ENCODE measurements at places on chromosomes 12 and 14.
A peak's percentile ranks its signal among the peaks of the same experiment; 100 is the strongest.

- no peak for DNase-seq
Observed at GRCh38 chr12:26496170-26496569, 300.8 kb downstream of the SSPN start.

GRCh38 chr14:101665478-101666078 lies 95.9 kb upstream of the PPP2R5C start:
- DNase-seq, result peak; percentile 75

- DNase-seq, result no peak
Observed at GRCh38 chr14:44804391-44804790, 157.4 kb downstream of the KLHL28 start.

GRCh38 chr12:65508276-65509035 lies 230.0 kb downstream of the MSRB3 start:
- DNase-seq, result no peak

DNA sequence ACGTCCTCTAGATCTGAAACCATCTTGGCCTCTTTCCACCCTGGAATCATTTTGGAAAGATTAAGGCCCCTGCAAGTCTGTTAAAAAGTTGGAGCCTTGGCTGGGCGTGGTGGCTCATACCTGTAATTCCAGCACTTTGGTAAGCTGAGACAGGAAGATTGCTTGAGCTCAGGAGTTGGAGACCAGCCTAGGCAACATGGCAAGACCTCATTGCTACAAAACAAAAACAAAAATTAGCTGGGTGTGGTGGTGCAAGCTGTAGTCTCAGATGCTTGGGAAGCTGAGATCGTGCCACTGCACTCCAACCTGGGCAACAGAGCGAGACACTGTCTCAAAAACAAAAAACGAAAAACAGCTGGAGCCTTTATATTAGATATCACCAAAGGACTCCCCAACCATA lies 10.9 kb upstream of the ABCD4 start:
- no peak for DNase-seq

DNA sequence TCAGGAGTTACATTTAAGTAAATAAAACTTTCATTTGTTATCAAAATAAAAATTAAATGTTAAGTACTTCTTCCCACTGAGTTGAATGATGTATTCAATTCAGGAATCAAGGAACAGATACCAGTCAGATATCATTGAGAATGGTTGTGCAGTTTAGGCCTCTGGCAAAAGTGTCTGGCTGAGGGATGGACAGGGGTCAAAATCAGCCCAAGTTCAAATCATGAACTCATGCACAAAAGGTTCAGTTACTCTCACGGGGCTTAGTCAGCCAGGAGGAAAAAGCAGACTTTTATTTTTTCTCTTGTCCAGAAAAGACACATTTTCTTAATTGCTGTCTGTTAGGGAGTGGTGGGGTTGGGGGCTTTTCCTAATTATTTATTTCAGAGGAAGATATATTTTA lies 166.3 kb downstream of the RASSF9 start:
- no peak for DNase-seq

- DNase-seq, result no peak
Observed at GRCh38 chr14:55585854-55586253, 5.8 kb downstream of the KTN1 start.

GRCh38 chr12:112112409-112113133 lies 4.0 kb upstream of the NAA25 start:
- DNase-seq, result no peak

GRCh38 chr14:102500713-102501112 lies 8.9 kb downstream of the ANKRD9 start:
- DNase-seq, result no peak

- DNase-seq, result no peak
Observed at GRCh38 chr12:104207416-104208205, 8.0 kb upstream of the TXNRD1 start.

DNA sequence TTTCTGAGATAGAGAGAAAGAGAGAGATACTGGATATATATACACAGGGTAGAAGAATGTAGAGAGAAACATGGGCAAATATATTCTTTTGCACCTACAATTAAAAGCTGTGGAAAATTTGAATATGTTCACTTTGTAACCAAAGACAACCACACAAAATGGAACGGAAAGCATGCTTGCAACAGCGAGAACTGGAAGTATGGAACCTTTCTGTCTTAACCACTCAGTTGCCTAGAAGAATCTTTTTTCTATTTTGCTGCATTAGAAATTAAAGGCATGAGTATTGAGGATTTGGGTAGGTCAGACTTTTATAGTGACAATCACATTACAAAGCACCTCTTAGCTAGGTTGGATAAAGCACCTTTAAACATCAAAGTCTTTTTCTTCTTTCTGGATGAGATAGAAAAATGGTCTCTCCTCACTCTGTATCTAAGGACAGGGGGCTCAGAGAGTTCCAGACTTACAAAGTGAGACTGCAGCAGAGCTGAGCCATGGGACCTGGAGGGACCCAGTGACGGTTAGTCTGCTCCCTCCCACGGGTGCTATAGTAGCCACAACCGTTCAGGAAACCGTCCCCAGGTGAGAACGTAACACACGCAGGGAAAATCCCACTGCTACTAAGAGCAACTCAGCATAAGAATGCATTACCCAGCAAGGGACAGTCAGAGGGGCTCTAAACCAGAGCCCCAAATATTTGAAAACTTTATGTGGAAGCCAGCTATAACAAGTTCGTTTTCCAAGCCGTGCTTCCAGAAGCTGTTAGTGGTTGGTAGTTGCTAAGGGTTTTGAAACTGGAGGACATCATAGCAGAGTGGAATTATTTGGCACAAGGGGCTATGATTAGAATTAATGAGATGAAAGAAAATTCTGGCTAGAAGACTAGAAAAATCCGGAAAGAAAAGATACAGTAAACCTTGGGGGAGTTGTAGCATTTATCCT lies 97.1 kb downstream of the DAD1 start:
- DNase-seq, result no peak

DNA sequence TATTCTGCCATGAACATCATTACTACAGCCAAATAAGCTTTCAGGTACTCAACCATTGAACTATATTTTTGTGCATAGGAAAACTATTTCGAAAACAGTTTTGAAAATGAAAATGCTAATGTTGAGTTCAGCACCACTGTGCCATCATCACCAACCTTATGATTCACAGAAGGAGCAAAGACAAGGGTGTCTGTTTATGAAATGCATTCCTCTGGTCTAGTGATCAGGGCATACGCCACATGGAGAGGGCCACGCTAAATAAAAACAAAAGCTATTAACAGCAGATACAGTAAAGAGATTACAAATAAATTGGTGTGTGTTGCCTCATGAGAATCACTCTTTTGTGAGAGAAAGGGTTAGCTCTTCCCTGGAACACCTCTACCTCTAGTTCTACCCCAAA lies 43.2 kb upstream of the BMAL2 start:
- DNase-seq, result no peak

GRCh38 chr12:172732-173161 lies 41.2 kb downstream of the SLC6A12 start:
- no peak for DNase-seq

GRCh38 chr12:19181666-19182426 lies 52.3 kb downstream of the PLEKHA5 start:
- no peak for DNase-seq

GRCh38 chr12:41992692-41993215 lies 151.9 kb downstream of the GXYLT1 start:
- DNase-seq, result no peak

DNA sequence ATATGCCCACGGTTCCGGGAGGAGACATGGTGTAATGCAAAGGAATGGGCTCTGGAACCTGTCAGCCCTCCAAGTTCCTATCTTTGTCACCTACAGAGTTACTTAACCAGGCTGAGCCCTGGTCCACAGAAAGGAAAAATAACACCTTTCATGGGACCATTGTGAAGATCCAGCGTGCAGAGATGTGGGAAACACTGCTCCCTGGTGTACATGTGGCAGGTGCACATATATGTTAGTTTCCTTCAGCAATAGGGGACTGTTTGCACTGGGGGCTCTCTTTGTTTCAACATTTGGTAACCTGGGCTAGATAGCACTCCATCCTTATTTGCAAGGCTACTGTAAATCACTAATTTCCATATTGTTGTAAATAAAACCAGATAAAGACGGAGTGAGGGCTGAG lies 72.3 kb downstream of the ANO2 start:
- peak; percentile 0 for DNase-seq

DNA sequence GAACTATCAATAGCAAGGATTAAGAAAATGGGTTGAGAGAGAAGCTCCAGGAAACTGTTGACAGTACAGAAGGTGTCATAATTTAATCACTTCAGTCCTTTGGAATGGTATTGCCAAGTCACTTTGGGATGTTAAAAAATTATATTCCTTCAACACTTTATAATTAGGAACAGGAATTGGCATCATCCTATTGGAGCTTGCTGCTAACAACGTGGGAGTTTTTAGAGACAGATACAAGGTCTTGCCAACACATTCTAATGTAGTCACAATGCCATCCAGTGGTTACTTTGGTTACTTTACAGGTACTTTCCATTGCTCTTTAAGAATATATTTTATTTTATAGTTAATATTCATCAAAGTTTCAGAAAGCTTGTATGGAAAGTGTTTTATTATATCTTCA lies 310.1 kb downstream of the SYT1 start:
- DNase-seq, result peak; percentile 21

DNA sequence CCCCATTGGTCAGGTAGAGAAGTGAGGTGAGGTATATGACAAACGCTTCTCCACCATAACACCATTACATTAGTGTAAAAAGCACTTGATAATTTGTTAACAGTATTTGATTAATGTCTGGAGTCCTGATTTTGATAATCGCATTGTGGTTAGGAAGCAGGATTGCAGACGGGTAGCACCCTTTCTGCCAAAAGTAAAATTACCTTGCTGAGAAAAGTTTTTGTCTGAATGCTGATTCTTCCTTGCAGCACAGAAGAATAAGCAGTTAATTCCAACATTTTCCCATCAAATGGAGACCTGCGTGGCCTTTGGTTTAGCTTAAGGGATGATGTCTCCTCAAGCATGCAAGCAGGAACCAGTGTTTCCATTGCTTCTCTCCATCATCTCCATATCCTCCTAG lies 1090.2 kb upstream of the TMEM132C start:
- DNase-seq, result no peak

GRCh38 chr12:70418101-70418500 lies 52.0 kb downstream of the KCNMB4 start:
- DNase-seq, result no peak

DNA sequence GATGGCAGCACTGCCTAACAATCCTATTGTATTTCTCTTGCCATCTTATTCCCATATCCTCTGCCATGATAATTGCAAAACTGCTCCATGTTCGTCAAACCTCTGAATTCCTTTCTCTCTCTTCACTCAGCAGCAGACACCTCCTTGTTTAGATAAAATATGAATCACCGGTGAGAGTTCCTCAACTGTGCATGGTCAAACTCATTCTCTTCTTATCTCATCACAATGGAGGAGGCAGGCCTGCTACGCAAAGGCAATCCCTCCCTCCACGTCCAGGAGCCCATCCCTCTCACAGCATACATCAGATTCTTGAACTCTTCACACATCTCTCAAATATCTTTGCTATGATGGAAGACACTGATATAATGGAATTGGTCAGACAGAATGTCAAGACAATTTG lies 90.1 kb upstream of the DAAM1 start:
- no peak for DNase-seq

DNA sequence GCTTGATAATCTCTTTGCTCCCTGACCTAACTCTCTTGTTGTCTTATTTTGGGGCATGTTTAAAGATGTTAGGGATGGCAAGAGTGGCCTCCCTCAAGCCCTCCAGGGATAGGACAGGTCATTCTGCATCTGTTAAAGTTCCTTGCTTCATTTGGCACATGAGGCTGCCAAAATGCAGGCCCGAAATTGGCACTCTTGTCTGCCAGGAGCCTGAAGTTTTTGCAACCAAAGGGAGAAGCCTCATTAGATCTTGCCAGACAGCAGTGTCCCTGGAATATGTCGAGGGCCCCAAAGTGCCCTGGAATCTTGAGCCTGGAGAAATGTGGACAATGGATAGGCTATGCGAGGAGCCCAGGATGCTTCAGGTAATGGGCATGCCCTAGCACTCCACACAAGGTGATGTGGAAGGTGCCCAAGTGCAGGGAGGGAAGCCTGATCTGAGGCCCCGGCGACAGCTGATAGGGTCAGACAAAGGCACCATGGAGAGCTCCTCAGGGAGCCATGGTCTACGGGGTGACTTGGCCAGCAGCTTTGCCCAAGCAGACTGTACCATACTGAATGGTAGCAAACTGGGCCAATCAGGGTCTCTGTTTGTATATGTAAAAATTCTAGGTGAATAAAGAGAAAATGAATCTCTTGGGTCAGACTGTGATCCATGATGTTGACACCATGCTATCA lies 173.0 kb upstream of the WSCD2 start:
- no peak for DNase-seq

DNA sequence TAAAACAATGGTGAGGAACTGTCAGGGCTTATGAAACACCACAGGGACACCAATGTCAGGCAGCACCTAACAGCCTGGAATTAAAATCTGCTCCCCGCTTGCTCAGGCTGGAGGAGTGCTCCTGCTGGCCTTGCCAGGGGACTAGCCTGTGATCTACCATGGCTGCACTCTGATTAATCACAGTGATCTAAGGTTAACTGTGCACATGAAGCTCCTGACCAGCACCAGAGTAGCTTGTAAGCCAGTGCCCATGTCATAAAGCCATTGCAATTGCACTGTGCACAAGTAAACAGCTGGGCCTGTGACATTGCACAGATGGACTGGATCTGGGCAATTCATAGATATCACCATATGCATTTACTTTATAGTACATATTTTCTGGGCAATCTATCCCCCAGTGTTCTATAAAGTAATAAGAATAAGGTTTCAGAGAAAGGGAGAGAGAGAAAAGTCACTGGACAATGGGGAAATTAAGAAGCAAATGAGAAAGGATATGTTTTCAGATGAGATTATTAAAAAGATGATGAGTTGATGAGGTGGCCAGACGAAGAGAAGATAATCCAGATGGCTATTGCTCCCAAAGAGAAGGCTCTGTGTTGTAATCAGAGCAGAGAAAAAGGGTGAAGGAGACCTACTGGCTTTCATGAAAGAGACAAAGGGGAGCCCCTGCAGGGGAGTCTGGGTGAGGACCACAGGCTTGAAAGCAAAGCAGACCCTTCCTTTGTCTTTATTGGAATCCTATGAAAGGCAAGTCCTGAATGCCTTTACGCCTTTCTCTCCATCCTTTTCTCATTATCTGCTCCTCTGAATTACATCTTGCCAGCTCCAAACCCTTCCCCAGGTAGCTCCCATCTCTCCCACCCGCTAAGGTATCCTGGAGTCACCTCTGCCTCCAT lies 145.8 kb downstream of the SLC38A6 start:
- DNase-seq, result no peak

- DNase-seq, result no peak
Observed at GRCh38 chr12:91381309-91381804, 198.7 kb upstream of the DCN start.

- DNase-seq, result no peak
Observed at GRCh38 chr14:33567731-33568130, 383.1 kb downstream of the EGLN3 start.

GRCh38 chr14:94051115-94051514 lies 25.0 kb downstream of the OTUB2 start:
- DNase-seq, result peak; percentile 33

- peak; percentile 9 for DNase-seq
Observed at GRCh38 chr12:123854918-123855317, 92.8 kb downstream of the DNAH10 start.

GRCh38 chr14:103085106-103086091 lies 1.4 kb downstream of the LBHD2 start:
- DNase-seq, result no peak

GRCh38 chr12:103779410-103780092 lies 61.5 kb downstream of the NT5DC3 start:
- DNase-seq, result peak; percentile 85

All from Kasumi-1 (cell line).